ENCODE measurements at places on chromosomes 12 and 14.
A peak's percentile ranks its signal among the peaks of the same experiment; 100 is the strongest.

DNA sequence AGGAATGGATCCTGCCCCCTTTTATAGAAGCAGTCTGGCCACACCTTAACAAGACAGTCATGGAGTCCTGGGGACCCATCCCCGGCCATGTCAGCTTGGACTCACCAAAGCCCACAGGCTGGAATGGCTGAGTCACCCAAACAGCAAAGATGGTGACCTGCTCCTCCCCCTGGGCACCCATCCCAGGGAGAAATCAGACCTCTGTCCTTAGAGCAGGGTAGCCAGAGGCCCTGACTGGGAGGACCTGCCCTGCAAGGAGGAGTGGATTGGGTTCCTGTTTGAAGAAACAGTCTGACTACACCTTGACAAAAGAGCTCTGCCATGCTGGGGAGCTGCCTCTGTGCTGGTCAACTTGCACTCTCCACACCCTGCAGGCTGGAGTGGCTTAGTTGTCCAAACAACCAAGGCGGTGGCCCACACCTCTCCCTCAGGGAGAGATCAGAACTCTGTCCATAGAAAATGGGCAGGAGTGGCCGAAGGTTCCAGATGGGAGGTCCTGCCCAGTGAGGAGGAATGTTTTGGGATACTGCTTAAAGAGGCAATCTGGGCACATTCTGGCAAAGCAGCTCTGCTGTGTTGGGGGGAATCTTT is 16.6 kb downstream of the MGP start:
- no peak for DNase-seq

DNA sequence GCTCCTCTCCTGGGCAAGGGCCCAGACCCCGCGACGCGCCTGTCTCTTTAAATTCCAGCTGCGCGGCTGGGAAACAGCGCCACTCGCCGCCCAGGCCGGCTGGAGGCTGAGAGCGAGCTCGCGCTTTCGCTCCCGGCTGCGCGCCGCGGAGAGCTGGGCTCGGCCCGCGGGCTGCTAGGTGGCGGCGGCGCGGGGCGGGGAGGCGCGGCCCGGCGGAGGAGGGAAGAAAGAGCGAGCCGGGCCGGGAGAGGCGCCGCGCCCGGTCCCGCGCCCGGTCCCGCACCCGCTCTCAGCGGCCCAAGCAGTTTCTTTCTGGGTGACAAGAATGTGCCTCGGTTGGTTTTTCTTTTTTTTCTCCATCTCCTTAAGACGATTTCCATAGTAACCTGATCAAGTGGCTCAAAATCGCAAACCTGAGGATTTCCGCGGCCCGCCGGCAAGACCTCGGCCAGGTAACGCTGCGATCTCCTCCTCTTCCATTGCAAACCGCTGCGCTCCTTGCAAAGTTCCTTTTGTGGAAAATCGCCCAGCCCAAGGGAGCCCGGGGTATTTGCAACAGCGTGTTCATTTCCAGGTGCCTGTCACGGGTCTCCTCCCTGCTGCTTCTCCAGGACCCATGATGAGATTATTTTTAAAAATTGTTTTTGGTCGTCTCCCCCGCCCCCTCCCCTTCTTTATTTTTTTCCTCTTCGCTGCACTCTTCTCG is 259.5 kb upstream of the E2F7 start:
- peak; percentile 25 for DNase-seq

DNA sequence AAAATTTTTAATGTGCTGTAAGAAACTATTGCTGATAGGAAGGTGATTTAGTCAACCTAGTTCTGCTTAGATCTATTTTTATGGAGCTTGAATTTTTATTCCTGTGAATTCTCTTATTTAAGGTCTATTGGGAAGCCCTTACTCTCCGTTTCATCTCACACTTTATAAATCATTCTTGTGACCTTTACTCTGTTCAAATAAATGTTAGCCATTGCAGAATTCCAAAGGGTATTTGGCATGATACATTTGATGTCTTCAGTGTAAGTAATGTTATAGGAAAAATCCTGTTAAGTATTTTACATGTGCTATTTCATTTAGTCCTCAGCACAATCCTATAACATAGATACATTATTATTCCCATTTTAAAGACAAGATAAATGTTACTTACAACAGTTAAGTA is 12.5 kb downstream of the PTPRQ start:
- no peak for DNase-seq

DNA sequence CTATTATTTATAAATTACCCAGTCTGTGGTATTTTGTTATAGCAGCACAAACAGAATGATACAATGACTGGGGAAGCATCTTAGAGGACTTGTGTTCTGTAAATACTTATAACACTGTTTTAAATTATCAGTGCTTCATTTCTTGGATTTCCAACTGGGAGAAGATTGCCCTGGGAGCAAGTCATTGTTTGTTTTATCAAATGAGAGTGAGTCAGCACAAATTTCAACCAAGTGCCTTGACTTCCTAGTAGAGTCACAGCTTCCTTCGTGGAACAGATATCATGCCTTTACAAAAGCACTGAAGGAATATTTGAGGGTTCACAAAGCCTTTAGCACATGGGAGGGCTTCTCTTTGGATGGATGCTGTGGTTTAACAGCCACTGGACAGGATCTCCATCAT is 234.1 kb downstream of the KTN1 start:
- no peak for DNase-seq

Measured in NCI-H524 (cell line).